Activated T-cell treated with anti-CD3 and anti-CD28 coated beads, Interleukin-2, amount 50 U/mL, for 72 hours (primary cell): ENCODE measurements at places on chromosomes 3 and 15.

DNA sequence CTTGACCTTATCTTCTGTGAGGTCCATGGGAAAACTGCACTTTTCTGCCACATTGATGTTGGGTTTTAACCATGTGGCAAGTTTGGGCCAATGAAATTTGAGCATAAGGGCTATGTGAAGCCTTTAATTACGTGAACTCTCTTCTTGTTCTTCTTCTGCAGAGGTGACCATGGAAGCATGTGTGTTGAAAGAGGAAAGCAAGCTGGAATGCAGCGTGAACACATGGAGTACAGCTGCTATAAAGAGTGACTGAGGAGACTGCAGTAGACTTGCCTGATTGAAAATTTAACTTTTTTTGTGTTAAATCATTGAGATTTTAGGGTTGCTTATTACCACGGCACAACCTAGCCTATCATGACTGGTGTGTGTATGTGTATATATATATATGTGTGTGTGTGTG lies 347.3 kb downstream of the ZIC1 start:
- no peak for DNase-seq

DNA sequence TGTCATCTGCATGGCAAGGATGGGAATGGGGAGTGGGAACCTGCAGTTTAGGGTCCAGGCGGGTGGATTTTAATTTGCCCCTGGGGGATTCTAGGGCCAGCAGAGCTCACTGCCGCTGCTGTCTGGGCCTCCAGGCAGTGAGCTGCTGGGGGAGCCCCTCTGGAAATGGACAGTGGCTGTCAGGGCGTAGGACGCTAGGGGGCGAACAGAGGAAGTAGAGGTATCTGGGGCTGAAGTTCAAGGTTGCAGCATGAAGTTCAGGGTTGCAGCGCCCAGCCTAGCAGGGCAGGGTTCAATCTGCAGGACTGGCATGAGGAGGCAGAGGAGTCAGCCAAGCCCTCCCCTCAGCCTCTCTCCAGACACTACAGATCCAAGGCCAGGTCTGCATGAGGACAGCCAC lies 49.5 kb downstream of the APBA2 start:
- peak; percentile 67 for DNase-seq

DNA sequence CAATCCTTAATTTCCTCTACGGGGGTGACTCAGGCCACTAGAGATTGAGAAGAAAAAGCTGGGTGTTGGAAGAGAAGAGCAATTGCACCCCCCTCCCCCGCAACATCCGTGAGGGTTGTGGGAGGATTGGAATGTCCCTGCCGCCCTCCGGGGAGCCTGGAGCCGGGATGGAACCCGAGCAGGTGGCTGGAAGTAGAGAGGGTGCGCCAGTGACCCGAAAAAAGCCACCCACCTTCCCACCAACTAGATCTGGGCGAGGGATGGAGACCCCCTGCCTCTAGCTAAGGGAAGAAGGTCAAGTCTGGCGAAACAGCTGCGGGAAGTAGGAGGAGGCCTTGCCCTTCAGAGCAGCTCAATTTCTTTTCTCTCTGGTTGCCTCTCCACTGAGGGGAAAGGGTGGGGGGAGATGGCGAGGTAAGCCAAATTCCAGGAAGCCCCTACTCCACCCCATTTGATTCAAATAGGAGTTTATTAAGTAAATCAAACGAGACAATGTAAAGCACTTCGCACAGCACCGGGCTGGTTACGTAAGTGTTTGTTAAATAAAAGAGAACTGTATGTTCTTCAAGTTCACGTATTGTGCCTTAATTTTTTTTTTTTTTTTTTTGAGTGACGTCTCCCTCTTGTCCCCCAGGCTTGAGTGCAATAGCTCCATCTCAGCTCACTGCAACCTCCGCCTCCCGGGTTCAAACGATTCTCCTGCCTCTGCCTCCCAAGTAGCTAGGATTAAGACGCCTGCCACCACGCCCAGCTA lies 1.1 kb upstream of the WWTR1 start:
- no peak for DNase-seq

DNA sequence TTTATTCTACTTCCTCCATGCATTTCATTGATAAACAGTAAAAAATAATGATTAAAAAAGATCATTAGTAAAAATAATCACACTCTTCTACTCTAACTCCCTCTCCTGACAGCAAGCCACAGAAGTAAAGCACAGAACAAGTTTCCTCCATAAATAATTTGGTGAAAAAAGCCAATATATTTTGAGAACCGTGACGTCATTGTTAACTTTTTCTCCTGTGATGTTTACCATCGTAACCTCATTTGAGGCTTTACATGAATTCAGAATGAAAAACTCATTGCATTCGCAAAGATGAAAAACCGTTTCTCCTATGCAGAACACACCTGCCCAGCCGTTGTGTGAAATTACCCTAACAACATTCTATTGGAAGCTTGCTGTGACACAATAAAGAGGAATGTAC lies 120.7 kb downstream of the NSUN3 start:
- no peak for DNase-seq

DNA sequence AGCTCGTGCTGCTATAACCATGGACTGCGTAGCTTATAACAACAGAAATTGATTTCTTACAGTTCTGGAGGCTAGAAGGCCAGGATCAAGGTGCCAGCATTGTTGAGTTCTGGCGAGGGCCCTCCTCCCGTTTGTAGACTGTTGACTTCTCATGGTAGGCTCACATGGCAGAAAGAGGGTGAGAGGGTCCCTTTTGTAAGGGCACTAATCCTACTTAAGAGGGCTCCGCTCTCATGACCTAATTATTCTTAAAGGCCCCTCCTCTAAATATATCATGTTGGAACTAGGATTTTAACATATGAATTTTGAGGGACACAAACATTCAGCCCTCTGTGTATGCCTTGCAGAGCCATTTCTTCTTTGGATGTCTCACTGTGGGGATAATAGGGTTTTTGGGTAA lies 28.8 kb upstream of the PYDC2 start:
- no peak for DNase-seq

GRCh38 chr3:194183271-194183670 lies 47.3 kb downstream of the HES1 start:
- no peak for DNase-seq

- no peak for DNase-seq
These were observed 206.0 kb upstream of the WNT5A start for GRCh38 chr3:55692957-55693558.

- no peak for DNase-seq
These were observed 8.3 kb upstream of the CIB2 start for GRCh38 chr15:78139578-78139977.

- no peak for DNase-seq
These were observed 73.0 kb upstream of the GOLIM4 start for GRCh38 chr3:168168743-168169142.

DNA sequence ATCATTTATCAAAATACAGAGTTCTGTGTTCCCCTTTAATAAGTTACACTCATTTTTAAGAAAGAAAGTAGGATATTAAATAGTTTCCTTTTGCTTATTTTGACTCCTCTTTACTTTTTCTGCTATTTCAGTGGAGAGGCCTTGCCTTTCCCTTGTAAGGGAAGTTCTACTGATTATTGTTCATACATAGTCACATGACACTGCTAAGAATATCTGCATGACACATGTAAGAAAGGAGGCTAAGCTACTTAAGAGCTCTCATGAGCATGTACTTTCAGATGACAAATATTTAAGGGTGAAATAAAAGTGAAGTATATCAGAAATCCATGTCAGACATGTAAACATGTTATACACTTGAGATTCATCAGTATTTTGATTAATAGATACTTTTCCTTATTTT lies 39.0 kb downstream of the MYRIP start:
- DNase-seq, result no peak

DNA sequence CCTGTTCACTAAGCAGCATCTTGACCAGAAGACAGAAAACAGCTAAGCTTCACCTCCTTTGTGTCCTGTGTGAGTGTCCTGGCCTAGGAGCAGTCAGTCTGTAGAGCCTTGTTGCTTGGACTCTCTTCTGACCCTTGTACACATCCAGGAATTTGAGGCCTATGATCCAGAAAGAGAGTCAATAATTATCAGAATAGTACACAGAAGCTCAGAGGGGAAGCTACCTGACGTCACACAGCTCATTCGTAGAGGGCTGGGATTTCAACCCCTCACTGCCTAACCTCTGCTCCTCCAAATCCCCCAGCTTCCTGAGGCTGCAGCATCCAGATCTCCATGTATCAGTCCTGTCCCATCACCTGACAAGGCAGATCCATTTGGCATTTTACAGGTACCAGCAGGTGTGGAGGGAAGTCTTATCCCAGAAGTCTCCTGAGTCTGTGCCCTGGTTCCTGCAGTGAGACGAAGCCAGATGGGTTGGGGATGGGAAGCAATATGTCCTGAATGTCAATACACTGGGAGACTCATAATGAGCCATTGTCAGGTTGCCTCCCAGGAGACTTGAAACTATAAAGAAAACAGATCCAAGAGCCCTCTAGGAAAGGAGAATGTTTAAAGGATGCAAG lies 203.1 kb downstream of the MINAR1 start:
- DNase-seq, result no peak
